ENCODE measurements at places on chromosomes 1 and 21.

DNA sequence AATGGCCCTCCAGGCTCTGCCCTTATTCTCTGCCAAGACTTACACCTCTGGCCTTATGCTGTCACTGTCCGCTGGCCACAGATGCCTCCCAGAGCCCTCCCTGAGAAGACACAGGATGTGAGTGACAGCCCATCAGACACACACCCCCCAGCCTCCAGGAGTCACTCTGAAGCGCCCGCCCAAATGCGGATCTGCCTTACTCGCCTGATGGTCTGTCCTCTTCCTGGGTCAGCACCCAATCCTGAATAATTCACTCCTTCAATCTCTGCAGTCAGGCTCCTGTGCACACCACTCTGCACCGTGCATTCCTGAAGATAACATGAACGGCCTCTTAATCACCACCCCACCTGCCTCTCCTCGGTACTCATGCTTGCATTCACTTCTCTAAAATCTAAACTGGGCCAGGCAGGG lies 14.7 kb downstream of the CLSTN1 start:
- no peak for DNase-seq

DNA sequence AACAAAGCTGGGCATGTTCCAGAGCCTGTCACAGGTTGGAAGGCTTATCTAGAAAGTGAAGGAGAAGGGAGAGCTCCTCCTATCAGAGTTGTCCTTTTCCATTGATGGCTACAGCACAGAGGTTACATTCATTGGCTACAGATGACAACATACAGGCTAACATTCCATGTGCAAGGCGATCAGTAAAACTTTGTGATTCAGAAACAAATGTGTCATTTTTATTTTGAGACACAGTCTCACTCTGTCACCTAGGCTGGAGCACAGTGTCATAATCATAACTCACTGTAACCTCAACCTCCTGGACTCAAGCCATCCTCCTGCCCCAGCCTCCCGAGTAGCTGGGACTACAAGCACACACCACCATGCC lies 32.6 kb downstream of the TRIM67 start:
- no peak for DNase-seq

GRCh38 chr21:32806810-32807386 lies 35.3 kb upstream of the PAXBP1 start:
- no peak for DNase-seq

GRCh38 chr1:28135371-28136168 lies 40.9 kb downstream of the PTAFR start:
- no peak for DNase-seq

- DNase-seq, result no peak
Measured at GRCh38 chr1:27353166-27353565, 11.3 kb downstream of the SYTL1 start.

DNA sequence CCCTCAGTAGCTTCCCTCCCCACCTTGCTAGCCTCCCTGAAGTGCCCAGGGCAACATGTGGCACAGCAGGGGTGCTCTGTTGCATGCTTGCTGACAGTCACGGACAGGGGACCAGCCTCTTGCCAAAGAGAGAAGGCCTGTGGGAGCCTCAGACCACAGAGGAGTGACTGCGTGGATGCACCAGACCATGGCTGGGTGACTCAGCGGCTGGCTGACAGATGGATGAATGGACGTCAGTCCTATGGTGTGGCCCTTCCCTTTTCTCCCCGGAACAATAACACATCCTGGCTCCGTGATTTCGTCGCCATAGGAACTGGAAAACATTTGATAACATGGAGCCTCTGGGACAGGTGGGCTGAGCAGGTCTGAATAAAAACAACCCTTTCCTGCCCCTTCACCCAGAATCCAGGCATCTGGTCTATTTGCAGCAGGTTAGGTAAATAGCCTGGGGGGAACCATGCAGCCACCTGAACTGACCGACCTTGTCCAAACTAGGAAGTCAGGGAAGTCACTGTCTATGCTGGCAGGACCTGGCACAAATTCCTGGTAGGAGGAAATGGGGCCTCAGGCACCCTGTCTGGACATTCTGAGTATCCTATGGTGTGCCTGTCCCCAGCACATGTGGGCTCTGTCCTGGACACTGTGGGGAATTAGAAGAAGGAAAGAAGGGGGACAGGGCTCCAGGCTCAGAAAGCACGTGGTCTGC lies 53.3 kb downstream of the NENF start:
- peak; percentile 47 for DNase-seq

DNA sequence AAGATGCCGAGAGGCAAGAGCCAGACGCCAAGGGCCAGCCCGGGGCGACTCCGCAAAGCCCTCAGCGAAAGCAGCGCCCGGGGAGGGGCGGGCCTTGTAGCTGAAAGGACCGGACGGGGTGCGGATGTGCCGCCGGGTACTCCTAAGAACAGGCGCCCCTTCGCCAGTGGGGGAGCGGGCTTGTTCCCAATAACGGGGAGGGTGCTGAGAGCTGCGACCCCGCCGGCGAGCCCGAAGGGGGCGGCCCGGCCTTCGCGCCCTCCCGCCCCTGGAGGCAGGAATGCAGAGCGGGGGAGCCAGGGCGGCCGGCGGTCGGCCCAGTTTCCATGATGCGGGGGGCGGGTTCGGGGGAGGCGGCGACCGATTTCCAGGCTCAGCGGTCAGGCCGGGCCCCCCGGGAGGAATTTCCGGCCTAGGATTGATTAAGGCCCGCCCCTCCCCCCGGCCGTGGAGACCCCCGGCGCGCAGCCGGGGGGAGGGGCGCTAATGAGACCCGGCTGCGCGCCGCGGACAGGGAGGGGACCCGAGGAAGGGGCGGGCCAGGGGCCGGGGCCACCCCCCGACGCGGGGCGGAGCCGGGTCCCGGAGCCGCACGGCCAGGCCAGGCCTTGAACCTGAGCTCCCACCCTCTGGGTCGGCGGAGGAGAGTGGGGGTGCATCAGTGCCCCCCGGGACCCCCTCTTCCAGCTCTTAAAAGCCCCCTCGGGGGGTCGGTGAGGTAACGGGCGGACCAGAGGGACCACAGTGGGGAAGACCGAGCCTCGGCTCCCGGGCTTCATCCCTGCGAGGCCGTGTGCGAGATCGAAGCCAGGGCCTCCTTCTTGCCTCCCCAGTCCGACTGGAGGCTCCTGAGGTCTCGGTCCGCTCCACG lies 898 bp upstream of the TMEM200B start:
- DNase-seq, result no peak

GRCh38 chr1:73611681-73612080 lies 586.3 kb downstream of the LRRIQ3 start:
- no peak for DNase-seq

DNA sequence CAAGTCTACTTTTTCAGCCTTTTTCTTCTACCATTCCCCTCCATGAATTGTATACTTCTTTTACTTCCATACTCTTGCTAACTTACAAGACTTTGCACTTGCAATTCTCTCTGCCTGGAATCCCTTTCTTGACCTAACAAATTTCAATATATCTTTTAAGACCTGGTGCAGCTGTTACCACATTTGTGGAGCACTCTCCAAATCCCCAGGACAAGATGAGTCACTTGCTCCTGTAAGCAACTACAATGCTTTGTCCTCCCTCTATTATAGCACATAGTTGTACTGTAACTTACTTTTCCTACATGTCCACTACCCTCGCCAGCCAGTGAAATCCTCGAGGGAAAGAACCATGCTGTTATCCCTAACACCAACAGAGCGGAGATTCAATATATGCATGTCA lies 43.1 kb downstream of the WARS2 start:
- no peak for DNase-seq

- DNase-seq, result no peak
Measured at GRCh38 chr1:216531263-216532239, 108.3 kb upstream of the USH2A start.

DNA sequence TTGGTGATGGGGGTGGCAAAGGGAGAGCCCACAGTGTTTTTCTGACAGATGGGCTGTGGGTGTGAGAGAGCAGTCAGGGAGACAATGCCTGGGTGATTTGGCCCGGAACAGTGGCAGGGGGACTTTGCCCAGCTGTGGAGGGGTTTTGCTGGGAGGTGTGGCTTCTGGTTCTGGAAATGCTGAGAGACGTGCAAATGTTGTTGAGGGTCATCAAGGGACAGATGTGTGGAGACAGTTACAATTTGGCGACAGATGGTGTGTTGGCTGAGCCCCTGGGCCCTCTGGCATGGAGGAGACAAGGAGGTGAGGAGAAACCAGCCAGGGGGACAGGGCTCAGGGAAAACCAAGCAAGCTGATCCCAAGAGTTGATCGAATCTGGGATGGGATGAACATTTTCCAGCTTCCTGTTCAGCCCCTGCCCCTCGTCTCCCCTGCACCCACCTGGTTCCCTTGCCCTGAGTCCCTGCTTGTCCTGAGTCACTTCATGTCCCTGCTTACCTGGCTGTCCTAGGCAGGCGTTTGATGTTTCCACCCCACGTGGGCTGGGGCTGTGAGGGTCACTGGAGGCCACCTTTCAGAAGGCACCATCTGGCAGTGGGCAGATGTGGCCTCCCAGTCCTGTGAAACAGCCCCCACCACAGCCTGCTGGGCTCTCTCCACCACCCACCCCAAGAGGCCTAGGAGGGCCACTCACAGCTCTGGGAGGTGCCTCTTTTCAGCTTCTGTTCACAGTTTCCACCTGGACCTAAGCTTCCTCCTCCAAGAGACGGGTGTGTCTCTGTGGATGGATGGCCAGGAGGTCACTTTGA lies 15.8 kb upstream of the ZNF678 start:
- DNase-seq, result no peak
